AML-193 (cell line): ENCODE measurements at places on chromosomes 12 and 14.

- DNase-seq, result peak; percentile 5
Observed at GRCh38 chr12:30753233-30753632, 1.5 kb downstream of the CAPRIN2 start.

DNA sequence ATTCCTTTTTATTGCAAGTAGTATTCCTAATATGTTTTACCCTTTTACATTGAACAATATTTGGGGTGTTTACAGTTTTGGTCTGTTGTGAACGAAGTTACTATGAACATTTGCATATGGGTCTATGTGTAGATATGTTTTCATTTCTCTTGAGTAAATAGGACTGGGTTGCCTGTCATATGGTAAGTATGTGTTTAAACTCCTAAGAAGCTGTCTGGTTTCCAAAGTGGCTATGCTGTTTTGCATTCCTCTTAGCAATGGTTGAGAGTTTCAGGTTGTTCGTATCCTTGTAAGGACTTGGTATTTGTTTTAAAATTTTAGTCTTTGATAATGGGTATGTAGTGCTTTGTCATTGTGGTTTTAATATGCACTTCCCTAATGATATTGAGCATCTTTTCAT lies 6.3 kb downstream of the METAP2 start:
- DNase-seq, result no peak

DNA sequence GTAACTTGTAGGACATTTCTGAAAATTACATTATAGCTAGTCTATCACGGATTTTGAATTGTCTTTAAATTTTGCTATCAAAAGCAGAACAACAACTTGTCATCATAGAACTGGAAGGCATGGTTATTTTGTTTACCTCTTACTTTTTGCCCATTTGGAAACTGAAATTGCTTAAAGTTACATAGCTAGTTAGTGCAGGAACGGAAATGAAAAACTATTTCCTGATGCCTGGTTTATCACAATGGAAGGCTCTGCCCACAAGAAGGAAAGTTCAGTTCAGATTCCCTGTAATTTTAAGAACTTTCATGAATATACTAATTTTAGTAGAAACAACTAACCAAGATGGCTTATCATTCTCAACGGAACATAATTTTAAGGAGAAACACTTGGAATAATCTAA lies 427.7 kb downstream of the RAD51B start:
- DNase-seq, result no peak

DNA sequence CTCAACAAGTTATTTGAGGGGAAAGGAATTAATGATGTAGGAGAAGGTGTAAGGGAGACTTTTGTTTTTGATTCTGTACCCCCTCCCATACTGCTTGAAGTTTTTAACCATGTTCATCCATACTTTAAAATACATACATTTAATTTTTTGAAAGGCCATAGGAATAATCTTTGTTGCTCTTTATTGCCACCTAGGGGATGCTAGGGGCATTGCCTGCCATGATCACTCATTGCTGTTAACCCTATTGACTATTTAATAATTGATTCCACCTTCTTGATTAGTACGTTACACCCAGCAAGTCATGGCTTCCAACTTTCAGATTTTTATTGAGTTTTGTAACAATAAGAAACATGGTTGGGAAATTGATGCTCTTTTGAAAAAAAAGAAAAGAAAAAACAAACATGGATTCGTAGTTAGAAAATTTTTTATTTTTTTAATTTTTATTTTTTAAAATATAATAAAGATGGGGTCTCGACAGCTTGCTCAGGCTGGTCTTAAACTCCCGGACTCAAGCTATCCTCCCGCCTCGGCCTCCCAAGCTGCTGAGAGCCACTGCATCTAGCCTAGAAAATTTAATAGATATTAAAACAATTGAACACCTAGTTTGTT lies 8.5 kb upstream of the PRKAB1 start:
- DNase-seq, result peak; percentile 39

DNA sequence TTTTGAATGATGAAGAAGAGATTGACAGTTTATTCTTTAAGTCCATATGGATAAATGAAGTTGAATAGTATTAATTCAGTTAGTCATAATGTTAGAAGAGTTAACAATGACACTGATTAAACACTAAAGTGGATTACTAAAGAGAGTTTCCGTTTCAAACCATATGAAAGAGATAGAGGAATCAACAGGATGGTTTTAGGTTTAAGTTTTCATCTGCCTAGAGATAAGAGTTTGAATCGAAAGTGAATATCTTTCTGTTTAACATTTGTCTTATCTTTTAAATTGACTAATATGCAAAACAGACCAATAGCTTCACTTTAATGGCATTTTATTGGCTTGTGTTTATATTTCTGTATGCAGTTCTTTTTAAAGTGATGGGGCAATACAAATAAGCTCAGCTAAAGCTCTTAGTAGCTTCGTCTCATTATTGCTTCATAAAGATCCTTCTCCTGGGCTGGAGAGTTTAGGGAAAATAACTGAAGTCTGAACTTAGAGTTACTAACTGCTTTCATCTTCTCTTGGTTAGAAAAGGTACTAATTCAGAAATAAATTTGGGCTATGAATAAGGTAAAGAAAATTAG lies 66.0 kb downstream of the MIPOL1 start:
- DNase-seq, result no peak

DNA sequence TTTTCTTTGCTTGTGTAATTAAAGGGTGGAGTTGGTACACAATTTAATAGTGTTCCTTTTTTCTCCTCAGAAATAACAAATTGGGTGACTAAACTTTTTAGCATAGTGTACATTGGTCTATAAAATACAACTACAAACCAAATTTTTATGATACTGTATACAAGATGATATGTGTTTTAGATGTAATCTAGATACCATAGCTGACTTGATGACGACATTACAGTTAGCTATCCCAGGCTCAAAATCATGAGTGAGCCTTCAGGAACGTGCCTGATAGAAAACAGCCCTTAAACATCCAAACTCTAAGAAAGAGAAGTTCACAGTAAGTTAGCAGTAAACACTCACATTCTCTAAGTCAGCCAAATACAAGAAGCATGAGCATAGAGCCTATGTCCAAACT lies 99.0 kb upstream of the SSTR1 start:
- no peak for DNase-seq

- no peak for DNase-seq
Observed at GRCh38 chr12:106145539-106146447, 7.0 kb upstream of the NUAK1 start.

GRCh38 chr14:75310295-75311111 lies 31.9 kb downstream of the FOS start:
- DNase-seq, result no peak

- no peak for DNase-seq
Observed at GRCh38 chr12:130199581-130200390, 37.5 kb downstream of the FZD10 start.

GRCh38 chr12:78157199-78157598 lies 326.5 kb downstream of the NAV3 start:
- DNase-seq, result no peak

GRCh38 chr14:105290621-105291346 lies 10.0 kb downstream of the BRF1 start:
- DNase-seq, result no peak

- no peak for DNase-seq
Observed at GRCh38 chr12:4984971-4985370, 58.7 kb upstream of the KCNA5 start.

- no peak for DNase-seq
Observed at GRCh38 chr14:86997271-86997670, 995.7 kb downstream of the GALC start.

- DNase-seq, result no peak
Observed at GRCh38 chr14:79016828-79017505, 846.8 kb downstream of the NRXN3 start.

DNA sequence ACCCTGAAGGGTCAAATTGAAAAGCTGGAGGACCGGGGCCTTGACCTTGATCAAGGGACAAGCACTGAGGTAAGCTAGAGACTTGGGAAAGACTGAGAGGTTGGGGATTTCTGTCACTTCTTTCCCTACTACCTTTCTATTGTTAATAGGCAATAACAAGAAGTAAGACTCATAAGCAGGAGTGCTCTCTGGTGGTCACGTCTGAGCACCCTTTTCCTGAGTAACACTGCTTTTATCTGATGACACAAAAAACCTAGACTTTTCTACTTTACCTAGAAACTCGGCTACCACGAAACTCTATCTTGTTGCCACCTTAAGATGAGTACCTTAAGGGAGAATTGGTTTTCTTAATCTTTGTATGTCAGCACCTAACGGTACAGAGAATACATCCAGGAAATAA lies 35.5 kb upstream of the PPFIBP1 start:
- DNase-seq, result no peak

GRCh38 chr14:61519735-61520134 lies 175.6 kb upstream of the HIF1A start:
- DNase-seq, result no peak

DNA sequence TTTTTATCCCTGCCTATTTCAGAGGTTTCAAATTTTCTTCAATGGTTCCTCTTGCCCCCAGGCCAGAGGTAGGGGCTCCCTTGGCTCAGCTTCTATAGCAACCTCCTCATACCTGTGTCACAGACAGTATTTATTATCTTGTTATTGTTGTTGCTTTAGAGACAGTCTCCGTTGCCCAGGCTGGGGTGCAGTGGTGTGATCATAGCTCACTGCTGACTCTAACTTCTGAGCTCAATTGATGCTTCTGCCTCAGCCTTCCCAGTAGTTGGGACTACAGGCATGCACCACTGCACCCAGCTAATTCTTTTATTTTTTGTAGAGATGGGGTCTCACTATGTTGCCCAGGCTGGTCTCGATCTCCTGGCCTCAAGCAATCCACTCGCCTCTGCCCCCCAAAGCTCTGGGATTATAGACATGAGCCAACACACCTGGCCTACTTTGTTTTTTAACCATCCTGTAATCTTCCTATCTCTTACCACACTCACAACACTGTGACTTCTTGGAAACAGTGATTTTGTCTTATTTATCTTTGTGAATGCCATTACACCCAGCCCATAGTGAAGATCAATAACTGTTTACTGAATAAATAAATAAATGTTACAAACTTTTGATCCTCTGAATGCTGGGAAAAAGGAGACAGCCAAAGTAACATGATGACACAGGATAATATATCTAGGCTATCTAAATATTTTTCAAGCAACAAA lies 95.9 kb downstream of the PHLDA1 start:
- DNase-seq, result no peak

- no peak for DNase-seq
Observed at GRCh38 chr14:84750763-84751554, 779.0 kb upstream of the FLRT2 start.

GRCh38 chr12:31590642-31591379 lies at the start of gene DENND5B:
Gene DENND5B, minus strand, starts transcription at chr12:31591136. Its CDS starts 304 bp downstream, at chr12:31590832.
- no peak for DNase-seq

- no peak for DNase-seq
Observed at GRCh38 chr14:50768680-50769079, 62.3 kb downstream of the NIN start.

DNA sequence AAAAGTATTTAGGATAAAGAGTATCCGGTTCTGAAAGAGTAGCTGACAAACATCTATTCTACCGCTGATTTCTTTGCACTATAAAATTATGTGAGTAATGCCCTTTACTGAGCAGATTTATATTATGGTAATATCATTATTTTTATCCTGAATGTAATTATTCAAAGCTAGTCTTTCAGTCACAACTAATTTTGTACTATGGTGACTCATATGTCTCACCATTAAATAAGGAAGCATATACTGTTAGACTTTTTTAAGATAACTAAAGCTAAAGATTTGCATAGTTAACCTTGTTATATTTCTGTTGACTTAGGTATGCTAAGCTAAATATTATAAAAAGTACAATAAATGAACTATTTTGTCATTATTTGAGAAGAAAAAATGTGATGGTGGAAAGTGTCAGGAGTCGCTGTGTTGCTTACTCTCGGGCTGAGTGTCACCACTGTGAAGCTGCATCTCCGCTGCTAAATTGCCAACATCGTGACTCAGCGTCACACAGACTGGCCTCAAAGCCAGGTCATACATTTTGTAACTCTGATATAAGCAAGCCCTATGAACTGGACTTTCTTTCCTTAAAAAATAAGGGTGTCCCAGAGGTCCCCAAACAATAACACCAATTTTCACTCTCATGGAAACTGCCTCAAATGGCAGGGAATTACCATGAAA lies 69.1 kb upstream of the SSTR1 start:
- no peak for DNase-seq

DNA sequence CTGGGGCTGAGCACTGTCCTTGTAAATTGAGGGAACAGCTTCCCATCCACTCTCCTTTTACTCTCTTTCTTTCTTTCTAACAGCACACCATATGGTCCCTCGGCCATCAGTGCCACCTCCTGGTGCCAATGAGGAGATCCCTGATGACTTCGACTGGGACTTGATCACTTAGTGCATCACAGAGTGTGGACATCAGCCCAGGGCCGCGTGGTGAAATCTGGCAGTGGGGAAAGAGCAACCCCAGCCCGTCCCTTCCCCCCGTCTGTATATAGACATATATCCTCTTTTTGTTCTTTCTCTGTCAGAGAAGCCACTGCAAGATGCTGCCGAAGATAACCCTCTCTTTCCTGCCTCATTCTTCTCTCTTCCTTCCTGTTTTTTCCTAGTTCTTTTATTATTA lies 13.5 kb downstream of the C3AR1 start:
- DNase-seq, result peak; percentile 80

- no peak for DNase-seq
Observed at GRCh38 chr12:108000111-108000510, 129.0 kb upstream of the WSCD2 start.

DNA sequence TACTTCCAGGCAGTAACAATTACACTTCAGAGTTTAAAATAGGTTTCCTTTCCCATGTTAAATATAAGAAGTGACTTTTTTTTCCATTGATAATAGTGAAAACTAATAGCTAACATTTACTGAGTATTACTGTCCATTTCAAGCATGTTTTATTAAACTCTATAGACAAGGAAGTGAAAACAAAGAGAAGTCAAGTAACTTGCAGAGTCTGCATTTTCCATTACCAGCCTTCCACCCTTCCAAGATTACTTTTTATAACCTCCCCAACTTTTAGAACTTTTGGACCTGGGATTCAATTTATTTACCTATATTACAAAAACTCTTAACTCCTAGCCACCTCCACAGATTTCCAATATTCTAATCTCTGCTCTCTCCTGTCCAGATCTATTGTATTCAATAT lies 67.7 kb downstream of the SEC23A start:
- no peak for DNase-seq

DNA sequence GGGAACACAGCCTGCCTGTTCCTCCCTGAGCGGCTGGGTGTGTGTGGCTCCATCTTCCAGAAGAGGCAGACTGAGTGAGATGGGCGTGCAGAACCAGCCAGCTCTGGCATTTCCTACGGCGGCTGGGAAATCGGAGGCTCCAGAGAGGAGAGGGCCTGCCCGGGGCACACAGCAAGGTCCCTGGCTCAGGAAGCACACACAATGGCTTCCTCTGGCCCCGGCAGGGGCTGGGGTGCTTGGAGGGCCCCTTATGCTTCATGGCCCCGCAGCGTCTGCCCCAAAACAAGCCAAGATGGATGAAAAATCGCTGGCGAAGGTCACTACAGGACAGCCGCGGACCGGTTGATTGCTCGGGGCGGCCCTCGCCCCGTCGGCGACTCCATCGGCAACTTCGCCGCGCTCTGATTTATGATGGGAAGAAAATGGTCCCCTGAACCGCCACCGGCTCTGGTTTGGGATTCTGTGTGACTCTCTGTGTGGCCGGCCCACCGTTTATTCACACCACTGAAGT lies 191.5 kb upstream of the C14orf180 start:
- no peak for DNase-seq
